ENCODE measurements at places on chromosomes 12 and 14.

GRCh38 chr12:126944684-126945083 is 1322.3 kb upstream of the TMEM132C start:
- no peak for DNase-seq

DNA sequence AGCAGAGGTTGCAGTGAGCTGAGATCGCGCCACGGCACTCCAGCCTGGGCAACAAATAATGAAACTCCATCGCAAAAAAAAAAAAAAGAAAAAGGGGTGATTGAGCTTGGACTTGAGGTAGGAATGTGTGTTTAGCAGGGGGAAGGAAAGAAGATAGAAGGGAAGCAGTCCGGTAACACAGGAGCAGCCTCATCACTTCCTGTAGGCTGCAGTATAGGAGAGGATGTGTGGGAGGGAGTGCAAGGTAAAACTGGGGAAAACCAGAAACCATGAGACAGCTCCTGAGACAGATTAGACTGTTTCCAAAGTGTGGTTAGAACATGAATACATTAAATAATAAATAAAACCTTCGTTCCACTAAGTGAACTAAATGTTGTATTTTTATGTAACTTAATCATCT is 49.2 kb downstream of the FGD4 start:
- peak; percentile 40 for DNase-seq

- no peak for DNase-seq
These were observed 87.9 kb upstream of the PRICKLE1 start for GRCh38 chr12:42677461-42677860.

DNA sequence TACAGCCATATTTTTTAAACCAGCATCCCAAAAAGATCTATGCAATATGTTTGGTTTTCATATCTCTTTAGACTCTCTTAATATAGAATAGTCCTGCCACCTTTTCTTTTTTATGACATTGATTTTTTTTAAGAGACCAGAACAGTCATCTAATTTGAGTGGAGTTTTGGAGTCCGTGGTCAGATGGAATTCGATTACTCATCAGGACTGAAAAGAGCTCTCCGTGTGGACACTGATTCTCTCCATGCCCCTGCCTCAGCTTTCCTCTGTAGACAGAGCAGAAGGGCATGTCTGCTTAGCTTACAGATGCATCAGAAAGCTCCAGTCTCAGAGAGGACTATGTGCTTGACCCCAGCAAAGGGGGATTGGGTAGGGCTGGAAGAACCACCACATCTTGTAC is 27.8 kb downstream of the SMCO2 start:
- peak; percentile 90 for DNase-seq

DNA sequence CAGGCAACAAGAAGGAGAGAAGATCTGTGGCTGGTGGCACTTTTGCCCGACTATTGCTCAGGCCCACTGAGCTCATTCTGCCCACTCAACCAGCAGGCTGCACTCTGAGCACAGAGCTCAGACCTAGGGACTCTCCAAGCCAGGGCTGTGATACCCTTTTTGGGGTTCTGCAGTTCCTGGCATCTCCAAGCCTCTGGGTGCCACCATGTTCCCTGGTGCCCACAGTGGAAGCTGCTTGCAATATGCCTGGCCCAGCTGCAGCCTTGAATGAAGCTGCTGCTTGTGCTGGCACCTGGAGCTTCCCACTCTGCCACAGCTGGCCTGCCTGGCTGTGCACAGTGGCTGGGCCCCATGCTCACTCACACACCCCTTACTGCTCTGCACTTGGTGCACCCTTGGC is 236.1 kb downstream of the ADGRD1 start:
- DNase-seq, result no peak

DNA sequence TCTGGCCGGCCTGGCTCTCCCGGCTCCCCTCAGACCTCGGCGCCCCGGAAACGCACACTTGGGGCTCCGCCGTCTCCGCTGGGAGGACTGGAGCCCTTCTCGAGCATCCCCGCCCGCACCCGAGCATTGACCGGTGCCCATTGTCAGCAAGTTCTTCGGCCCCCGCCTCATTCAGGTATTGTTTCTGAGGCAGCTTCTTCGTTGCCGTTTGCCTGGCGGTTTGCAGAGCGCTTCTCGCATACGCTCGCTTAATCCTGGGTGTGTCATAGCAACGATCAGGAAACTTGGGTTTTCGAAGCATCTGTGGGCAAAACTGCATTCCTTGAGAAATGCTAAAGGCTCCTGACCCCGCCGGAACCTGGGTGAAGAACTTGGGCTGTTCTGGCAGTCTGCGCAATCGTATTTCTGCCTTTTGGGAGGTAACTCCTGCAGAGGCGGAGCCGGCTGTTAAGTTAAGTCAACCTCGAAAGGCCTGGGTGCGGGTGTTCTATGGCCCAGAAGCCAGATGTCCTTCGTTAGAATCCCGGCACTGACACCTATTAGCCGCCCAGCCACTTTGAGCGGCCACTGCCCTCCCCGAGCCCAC is 518 bp downstream of the GSKIP start:
- peak; percentile 77 for DNase-seq

DNA sequence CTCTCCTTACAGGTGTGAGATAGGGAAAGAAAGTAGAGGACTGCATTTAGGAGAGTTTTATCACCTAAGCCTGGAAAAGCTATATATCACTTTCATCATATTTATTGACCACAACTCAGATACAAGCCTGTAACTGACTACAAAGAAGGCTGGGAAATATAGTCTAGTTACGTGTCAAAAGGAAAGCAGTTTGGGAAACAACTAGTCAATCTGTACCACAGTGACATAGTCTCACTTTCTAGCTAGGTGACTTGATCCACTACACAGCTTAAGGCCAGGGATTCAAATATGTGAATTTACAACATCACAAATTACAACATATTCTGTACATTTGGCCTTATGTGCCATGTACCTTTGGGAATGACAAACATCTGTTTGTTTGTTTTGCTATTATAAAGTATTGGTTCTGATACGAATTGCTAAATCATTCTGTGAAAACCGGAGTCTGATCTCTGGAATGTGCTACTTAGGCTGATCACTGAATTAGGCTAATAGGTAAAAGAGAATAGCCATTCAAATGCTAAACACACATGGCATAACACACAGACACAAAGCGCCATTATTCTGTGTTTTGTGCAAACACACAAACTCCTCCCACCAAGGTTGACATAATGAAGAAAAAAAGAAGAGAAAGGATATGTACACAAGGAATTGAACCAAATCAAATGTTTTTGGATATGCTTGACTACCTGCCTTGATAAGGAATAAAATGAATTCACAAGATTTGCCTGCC is 279.8 kb downstream of the DUSP6 start:
- DNase-seq, result no peak

- no peak for DNase-seq
These were observed 2.0 kb upstream of the ARHGAP9 start for GRCh38 chr12:57481671-57482070.

DNA sequence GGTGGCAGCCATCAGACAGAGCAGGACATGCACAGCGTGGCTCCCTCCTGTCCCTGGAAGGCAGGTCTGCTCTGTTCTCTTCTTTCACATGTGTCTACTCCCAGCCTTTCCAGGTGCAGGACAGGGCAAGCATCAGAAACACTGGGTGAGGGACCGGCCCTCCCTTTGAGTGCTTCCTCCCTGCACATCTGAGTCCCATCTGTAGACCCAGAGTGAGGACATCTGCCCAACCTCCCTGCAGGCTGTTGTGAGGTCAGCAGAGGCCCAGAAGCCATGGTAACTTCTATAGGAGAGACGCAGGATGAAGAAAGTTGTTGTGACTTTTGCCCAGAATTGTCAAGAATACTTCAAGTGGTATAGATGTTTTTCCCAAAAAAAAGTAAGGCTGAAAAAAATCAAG is 282.7 kb downstream of the CACNA1C start:
- DNase-seq, result no peak

DNA sequence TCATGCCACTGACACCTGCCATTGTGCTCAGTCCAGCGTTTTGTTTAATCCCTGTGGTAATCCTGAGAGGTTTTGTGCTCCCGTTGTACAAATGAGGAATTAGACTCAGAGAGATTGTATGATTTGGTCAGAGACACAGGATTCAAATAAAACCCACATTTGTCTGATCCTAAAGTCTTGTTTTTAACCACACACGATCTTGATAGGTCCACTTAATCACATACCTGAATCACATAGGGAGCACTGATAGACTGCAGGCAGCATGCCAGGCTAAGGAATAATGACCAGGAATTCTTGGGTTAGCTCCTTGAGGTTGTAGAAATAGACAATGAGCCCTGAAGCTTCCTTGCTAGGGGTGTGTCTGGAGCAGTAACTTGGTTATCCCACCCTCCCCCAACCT is 202.6 kb upstream of the RGS6 start:
- DNase-seq, result no peak

GRCh38 chr14:78122436-78122835 is 47.7 kb upstream of the NRXN3 start:
- no peak for DNase-seq

- DNase-seq, result peak; percentile 59
These were observed 157.4 kb upstream of the PRMT8 start for GRCh38 chr12:3333583-3333982.

GRCh38 chr14:98798099-98798498 is 473.9 kb downstream of the BCL11B start:
- DNase-seq, result no peak

- peak; percentile 70 for DNase-seq
These were observed 22.3 kb downstream of the GALNT6 start for GRCh38 chr12:51368640-51369517.

- DNase-seq, result no peak
These were observed 47.4 kb upstream of the MEG3 start for GRCh38 chr14:100778526-100778882.

DNA sequence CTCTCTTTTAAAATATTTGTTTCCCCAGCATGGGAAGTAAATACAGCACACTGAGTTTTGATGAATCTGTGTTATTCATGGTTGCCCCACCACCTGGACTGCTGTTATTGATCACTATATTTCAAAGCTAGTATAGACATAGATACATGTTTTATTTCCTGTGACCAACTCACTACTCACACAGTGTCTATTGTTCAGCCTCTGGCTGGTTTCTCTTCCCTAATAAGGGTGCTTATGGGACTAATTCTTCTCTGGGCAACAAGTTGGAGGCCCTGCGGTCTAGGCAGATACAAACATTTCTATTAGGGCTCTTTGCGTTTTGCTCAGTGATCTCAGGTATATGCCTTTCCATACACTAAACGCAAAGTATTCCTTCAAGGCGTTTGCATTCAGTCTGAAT is 1191.0 kb upstream of the TMEM132C start:
- no peak for DNase-seq

DNA sequence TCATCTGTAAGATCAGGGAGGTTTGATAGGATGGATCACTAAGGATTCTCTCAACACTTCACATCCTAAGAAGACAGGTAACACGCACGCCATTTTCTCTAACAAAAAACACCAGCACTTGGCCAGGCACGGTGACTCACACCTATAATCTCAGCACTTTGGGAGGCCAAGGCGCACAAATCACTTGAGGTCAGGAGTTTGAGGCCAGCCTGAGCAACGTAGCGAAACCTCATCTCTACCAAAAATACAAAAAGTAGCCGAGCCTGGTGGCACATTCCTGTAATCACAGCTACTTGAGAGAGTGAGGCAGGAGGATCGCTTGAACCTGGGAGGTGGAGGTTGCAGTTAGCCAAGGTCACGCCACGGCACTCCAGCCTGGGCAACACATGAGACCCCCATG is 10.5 kb upstream of the CDK2AP1 start:
- no peak for DNase-seq

- DNase-seq, result no peak
These were observed 99.1 kb downstream of the BICD1 start for GRCh38 chr12:32205731-32206130.

GRCh38 chr12:68896881-68897540 is 36.0 kb downstream of the CPM start:
- peak; percentile 13 for DNase-seq

- DNase-seq, result no peak
These were observed 496 bp upstream of the ISCU start for GRCh38 chr12:108561852-108562347.

DNA sequence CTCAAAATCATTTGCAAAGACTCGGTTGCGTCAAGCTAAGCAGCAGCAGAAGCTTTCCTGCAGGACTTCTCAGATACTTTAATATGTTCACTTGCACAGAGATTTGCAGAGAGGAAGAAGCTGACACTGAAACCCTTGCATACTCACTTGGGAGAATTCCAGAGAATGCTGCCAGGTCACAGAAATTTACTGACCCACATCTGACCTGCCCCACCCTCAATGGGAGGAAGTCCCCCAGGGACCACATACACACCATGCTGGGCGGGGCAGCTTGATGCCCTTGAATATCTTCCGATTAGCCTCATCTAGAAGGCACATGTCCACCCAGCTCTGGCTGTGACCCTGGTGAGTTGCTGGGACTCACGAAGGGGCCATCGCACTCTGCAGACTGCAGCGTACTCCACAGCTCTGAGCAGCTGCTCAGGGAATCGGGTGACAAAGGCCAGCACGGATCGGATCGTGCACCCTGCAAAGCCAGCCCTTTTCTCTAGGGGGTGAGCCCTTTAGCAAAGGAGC is 83.2 kb downstream of the ITPK1 start:
- DNase-seq, result no peak

All from ELR (cell line).